ENCODE measurements at places on chromosomes 7 and 10.

DNA sequence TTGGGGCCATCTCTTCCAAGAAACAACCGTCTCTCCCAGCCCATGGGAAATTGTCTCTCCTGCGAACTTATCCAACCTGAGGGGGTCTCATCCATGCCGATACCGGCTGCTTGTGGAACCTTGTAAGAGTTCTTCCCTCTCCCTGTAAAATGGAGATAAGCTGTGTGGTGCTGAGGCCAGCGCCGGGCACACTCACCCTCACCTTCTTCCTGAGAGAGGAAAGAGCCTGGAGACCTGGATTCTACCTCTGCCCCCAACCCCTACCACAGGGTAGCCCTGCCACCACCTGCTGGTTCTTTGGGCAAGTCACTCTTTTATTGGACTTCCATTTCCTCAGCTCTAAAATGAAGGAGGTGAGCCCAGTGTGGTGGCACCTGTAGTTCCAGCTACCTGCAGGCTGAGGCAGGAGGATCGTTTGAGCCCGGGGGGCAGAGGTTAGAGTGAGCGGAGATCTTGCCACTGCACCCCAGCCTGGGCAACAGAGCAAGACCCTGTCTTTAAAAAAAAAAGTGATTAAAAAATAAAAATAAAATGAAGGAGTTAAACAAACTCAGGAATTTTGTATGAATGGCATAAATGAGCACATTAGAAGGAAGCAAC is 38.4 kb upstream of the PSAP start:
- DNase-seq, result no peak

DNA sequence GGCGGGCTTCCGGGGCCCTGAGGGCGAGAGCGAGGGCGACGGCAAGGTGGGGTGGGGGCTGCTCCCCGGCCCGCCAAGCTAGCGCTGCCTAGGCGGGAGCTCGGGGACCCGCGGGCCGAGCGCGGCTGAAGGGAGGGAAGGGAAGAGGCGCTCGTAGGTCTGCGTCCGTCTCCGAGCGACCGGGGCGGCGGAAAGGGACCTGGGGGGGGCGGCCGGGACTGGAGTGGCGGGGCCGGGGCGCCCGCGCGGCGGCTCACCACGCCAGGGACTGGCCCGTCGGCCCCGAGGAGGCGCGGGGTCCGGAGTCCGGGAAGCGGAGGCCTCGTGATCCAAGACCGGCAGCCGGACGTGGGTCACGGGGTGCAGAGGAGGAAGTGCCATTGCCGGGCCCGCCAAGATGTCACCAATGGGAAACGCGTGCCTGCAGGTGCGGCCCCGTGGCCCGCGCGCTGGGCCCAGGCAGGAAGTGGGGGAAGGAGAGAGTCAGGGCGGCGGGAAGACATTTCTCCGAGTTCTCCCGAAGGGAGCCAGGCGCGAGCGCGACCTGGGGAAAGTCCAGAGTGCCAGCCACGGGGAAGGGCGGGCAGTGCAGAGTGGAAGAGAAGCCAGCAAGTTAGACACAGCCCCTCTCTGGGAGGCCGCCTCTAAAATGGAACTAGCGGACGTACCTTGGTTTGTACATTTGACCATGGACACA is 11.9 kb downstream of the HNRNPF start:
- DNase-seq, result peak; percentile 87

GRCh38 chr10:130362308-130362761 is 226.1 kb downstream of the GLRX3 start:
- DNase-seq, result no peak

- DNase-seq, result no peak
Measured at GRCh38 chr10:79357180-79357579, 9.9 kb downstream of the PPIF start.

- no peak for DNase-seq
Measured at GRCh38 chr7:133807624-133808492, 319.3 kb upstream of the LRGUK start.
